ENCODE measurements at places on chromosomes 3 and 15. TPM values are rescaled to one million over a fixed set of nuclear protein-coding genes. Genes with fewer than 3 reads are reported as not detected.

The GOLGA8T gene
- polyA plus RNA-seq: 10.6 TPM

The MYH15 gene
- 0.91 TPM for polyA plus RNA-seq

The HAUS2 gene
- 21.5 TPM for polyA plus RNA-seq

The SLC30A4 gene
- 18.8 TPM for polyA plus RNA-seq

The RBM15B gene
- 27.1 TPM for polyA plus RNA-seq

The CTXN2 gene
- polyA plus RNA-seq: 1.6 TPM
